ENCODE measurements at places on chromosomes 6 and 20.

GRCh38 chr20:22348010-22348409 is 236.4 kb downstream of the FOXA2 start:
- no peak for DNase-seq

DNA sequence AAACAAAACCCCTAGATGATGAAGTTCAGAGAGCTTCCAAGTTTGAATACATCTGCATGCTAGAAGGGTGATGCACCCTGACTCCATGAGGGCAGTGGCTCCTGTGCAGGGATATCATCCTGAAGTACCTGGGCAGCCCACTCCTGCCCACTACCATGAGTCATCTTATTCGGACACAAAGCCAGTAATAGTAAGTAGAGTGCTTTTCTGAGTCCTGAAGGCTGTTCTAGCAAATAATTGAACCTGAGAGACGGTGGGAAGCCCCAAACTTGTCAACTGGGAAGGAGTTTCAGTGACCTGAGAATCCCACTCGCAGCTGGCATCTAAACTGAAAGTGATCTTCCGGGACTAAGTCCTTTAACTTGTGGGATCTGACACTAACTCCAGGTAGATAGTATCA is 152.9 kb upstream of the COL21A1 start:
- DNase-seq: no peak

DNA sequence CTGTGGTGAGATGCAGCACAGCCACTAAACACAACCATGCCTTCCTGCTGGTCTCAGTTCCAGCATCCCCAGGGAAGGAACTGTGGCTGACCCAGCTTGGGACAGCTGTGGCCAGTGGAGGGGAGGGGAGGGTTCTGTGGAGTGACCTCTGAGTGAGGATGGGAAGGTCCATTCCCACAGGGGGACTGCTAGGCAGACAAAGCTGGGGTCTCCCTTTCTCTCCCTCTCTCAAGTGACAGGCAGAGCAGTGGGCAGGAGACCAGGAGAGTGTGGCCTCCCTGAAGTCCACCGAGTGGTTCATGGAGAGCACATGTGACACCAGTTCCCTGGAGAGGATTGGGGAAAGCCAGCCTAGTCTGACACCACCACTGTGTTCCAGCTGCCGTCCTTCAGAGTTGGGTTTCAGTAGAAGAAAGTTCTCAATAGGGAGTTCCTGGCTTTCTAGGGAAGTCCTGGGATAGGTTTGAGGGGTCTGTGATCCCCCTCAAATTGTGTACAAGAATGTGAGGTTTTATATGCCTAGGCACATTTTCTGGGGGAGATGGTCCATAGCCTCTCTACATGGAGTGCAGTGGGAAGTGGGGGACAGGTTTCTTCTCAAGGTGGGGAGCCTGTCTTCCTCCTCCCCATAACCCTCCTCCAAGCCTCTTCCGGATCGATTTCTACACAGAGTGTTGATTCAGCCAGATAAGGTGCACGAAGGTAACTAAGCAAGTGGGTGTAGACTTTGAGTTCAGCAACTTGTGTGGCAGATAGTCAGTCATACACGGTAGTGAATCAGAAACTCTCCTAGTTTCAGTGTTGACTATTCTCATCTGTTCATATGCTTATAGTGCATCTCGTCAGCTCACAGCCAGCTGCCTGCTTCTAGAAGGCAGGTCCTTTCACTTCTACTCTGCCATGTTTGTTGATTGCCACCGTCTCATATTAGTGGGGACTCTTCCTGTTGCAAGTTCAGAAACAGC is 18.9 kb downstream of the MANBAL start:
- peak; percentile 14 for DNase-seq

DNA sequence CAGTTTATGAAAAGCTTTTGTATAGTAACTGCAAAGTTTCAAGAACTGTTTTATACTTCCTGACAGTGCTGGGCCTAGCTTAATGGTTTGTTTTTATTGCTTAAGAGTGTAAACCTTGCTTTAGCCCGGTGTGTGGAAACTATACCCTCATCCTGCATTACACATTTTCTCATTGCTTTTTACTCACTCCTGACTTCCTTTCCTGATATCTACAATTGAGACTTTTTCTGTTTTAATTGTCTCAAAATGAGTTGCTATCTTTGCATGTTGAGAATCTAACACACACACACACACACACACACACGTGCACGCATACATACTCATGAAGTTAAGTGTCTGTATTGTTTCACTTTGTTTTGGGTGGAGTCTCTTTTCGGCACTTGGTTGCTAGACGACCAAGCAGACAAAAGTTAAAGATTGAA is 16.7 kb downstream of the BMP2 start:
- DNase-seq: no peak

DNA sequence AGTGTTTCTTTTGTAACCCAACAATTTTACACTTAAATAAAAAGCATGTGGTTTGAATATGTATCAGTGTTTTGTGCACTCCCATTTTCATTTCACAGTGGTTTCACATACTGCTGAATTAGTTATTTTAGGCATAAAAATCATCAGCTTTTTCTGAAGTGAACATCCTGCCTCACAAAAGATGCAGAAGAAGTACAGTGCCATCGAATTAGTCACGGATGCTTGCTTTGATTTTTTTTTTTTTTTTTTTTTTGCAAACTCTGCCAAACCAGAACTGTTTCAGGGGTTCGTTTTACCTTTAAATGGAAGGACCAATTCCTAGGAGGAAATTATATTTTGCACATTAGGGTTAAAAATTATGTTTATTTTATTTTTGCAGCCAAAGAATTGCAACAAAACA is 158.6 kb downstream of the RPS12 start:
- DNase-seq: no peak

GRCh38 chr6:8478418-8478817 is 43.1 kb upstream of the SLC35B3 start:
- no peak for DNase-seq

- no peak for DNase-seq
Measured at GRCh38 chr6:69293471-69293870, 503.3 kb downstream of the LMBRD1 start.
